ENCODE measurements at places on chromosomes 2 and 18. TPM values are rescaled to one million over a fixed set of nuclear protein-coding genes. Genes with fewer than 3 reads are reported as not detected.

DNA sequence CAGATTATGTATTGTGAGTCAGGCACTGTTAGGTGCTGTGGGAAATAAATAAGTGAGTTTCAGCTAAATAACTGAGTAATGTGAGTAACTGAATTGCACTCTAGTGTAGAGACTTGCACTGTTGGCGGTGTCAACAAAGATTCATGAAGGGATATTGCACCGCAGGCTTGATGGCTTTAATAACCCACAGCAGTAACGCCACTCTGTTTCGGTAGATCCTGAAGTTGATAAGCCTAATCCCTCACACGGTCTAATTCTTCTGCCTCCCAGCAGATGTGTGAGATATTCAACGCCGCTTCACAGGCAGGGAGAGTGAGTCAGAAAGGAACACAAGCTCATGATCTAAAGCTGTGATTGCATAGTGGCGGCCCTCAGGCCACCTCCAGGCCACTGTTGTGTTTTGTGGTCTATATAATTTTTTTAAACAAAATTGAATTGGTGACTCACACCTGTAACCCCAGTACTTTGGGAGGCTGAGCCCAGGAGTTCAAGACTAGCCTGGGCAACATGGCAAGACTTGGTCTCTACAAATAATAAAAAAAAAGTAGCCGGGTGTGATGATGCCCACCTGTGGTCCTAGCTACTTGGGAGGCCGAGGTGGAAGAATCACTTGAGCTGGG, 94.3 kb downstream of the LIPG start:
- H3K4me1 ChIP-seq: peaks cover 8% of the 10 kb centered on the region
- no peak overlapping the region for H3K27ac ChIP-seq
- no peak overlapping the region for H3K4me3 ChIP-seq
- H3K36me3 ChIP-seq: no peaks in the 10 kb centered on the region

DNA sequence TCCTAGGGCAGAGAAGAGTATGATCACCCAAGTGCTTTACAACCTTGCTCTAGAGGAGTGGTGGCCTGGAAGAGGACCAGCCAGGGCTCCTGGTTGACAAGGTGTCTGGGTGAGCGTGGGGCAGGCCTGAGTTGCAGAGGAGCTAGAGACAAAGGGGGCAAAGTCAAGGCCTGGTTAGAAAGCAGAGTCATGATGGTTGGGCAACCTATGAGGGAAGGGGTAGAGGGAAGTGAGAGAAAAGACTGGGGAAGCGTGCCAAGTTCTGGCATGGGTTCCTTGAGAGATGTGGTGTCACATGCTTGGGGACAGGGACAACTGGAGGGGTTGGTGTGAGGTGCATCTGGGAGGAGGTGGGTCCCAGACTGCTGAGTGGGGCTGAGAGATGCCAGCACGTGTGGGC, 13.5 kb downstream of the ZFP36L2 start:
- no peaks in the 10 kb centered on the region for H3K36me3 ChIP-seq
- H3K4me3 ChIP-seq: no peak overlapping the region
- H3K27me3 ChIP-seq: no peaks in the 10 kb centered on the region
- peaks cover 12% of the 10 kb centered on the region for H3K4me1 ChIP-seq
- DNase-seq: no peak

GRCh38 chr2:152428800-152429582, 94.0 kb downstream of the FMNL2 start:
- no peak for DNase-seq
- H3K4me3 ChIP-seq: no peak overlapping the region
- H3K36me3 ChIP-seq: no peaks in the 10 kb centered on the region
- no peak overlapping the region for H3K27ac ChIP-seq
- peaks cover 35% of the 10 kb centered on the region for H3K4me1 ChIP-seq
- H3K27me3 ChIP-seq: no peaks in the 10 kb centered on the region

GRCh38 chr2:62743506-62743905, 38.0 kb downstream of the EHBP1 start:
- no peak for DNase-seq
- peaks cover 4% of the 10 kb centered on the region for H3K36me3 ChIP-seq
- peaks cover 17% of the 10 kb centered on the region for H3K4me1 ChIP-seq
- no peak overlapping the region for H3K4me3 ChIP-seq
- H3K27me3 ChIP-seq: no peaks in the 10 kb centered on the region

SPATA3 gene
- not detected for total RNA-seq

COQ10B gene
- 11.8 TPM for total RNA-seq

LINC00305 gene
- 1.6 TPM for total RNA-seq

Measured in progenitor cell of endocrine pancreas (in vitro differentiated cells).